ENCODE measurements at places on chromosomes 6 and 20. TPM values are rescaled to one million over a fixed set of nuclear protein-coding genes. Genes with fewer than 3 reads are reported as not detected.

The KCNQ5 gene
- total RNA-seq = 1.3 TPM

The NKAPL gene
- total RNA-seq = not detected

The TEAD3 gene
- total RNA-seq = 7.3 TPM

The NHLRC1 gene
- 1.5 TPM for total RNA-seq

The PAX1 gene
- total RNA-seq = 0.02 TPM

The PRPH2 gene
- total RNA-seq = not detected

All from A549 treated with AZD2906 at 1 μM for 4 hours (cell line).